Left renal pelvis (tissue), 4 donors: ENCODE measurements at places on chromosomes 6 and 20. TPM values are rescaled to one million over a fixed set of nuclear protein-coding genes. Genes with fewer than 3 reads are reported as not detected.

- DNase-seq, result no peak
Observed at GRCh38 chr6:161549977-161550655, 276.3 kb upstream of the AGPAT4 start.

GRCh38 chr6:157203764-157204163 is 119.6 kb downstream of the TMEM242 start:
- no peak for DNase-seq

- DNase-seq, result no peak
Observed at GRCh38 chr6:134171517-134171916, 119.1 kb upstream of the SLC2A12 start.

DNA sequence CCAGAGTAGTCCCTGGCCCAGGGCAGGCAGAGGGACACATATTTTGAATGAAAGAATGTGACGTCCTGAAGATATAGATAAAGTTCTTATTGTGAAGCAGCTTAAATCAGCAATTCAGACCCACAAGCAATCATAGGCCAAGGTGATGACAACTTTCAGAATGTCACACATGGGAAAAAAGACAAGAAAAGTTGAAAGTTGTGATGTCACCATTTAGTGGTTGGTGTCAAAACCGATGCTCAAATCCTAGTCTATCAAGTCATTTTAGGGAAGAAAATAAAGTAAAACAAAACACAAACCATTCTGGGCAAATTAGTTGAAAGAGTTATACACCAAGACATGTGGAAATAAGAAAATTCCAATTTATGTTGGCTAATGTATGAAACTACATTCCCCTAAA is 710.8 kb downstream of the DOK5 start:
- DNase-seq, result no peak

GRCh38 chr6:86581833-86582232 is 355.5 kb upstream of the HTR1E start:
- DNase-seq, result no peak

SLC17A3 gene
- polyA plus RNA-seq, result 0.93 TPM

TSBP1 gene
- 0.18 TPM for polyA plus RNA-seq
